ENCODE measurements at places on chromosomes 13 and 19. TPM values are rescaled to one million over a fixed set of nuclear protein-coding genes. Genes with fewer than 3 reads are reported as not detected.

TPRX1 gene
- not detected for total RNA-seq

CAPN12 gene
- total RNA-seq, result 0.60 TPM

WDR87 gene
- not detected for total RNA-seq

- no peaks in the 10 kb centered on the region for H3K4me1 ChIP-seq
- no peak overlapping the region for H3K4me3 ChIP-seq
- H3K36me3 ChIP-seq, result peaks cover 82% of the 10 kb centered on the region
Observed at GRCh38 chr13:98848746-98849145, 96.3 kb upstream of the SLC15A1 start.

- H3K36me3 ChIP-seq, result no peaks in the 10 kb centered on the region
- H3K4me1 ChIP-seq, result no peaks in the 10 kb centered on the region
- no peaks in the 10 kb centered on the region for H3K27me3 ChIP-seq
- H3K27ac ChIP-seq, result no peak within 1 kb of the TSS
Observed at GRCh38 chr13:25095851-25096453, at the start of gene PABPC3. Gene PABPC3, plus strand, starts transcription at chr13:25096136. Its CDS starts 63 bp downstream, at chr13:25096199.

- H3K27ac ChIP-seq, result no peak overlapping the region
- H3K4me3 ChIP-seq, result no peak overlapping the region
- H3K27me3 ChIP-seq, result no peaks in the 10 kb centered on the region
- no peaks in the 10 kb centered on the region for H3K36me3 ChIP-seq
- no peak for DNase-seq
Observed at GRCh38 chr13:74066937-74067336, 67.3 kb downstream of the KLF12 start.

GRCh38 chr19:6803036-6803404, 30.5 kb downstream of the VAV1 start:
- H3K27me3 ChIP-seq, result peaks cover 4% of the 10 kb centered on the region
- H3K4me3 ChIP-seq, result no peak overlapping the region
- no peaks in the 10 kb centered on the region for H3K4me1 ChIP-seq
- DNase-seq, result no peak
- no peak overlapping the region for H3K27ac ChIP-seq

DNA sequence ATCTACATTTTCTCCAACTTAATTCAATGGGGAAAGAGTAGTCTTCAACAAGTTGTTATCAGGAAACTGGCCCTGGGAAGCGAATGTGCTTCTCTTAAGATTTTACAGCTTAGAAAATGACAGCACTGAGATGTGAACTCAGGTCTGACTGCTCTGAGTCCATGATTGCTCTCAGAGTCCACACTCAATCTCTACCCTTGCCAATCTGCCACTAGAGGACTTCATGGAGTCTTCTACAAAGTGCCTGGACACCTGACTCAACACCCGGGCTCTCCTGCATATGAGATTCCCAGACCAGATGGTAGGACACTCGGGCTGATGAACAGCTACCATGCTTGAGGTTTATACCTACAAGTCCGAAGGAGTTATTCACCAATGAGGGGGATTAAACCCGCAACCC, 74.8 kb downstream of the ABCC4 start:
- peak overlapping the region; percentile 65 for H3K27ac ChIP-seq
- no peaks in the 10 kb centered on the region for H3K36me3 ChIP-seq
- no peak overlapping the region for H3K4me3 ChIP-seq
- H3K4me1 ChIP-seq, result peaks cover 13% of the 10 kb centered on the region
- DNase-seq, result no peak

DNA sequence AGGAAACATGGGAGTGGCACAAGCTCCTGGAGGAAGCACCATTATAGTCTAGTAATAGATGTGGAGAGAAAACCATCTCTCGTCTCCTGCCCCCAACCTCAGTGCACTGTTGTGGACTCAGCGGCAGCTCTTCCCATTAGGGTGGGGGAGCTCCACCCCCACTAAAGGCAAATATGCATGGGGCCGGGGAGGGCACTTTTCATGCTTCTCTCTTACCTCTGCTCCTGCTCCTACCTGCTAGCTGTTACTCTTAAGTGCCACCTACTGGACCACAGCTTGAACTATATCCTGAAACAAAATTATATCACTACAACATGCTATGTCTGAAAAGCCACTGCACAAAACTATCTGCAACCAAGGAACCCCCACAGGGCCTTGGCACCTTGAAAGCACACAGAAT, 112.6 kb upstream of the DACH1 start:
- H3K4me1 ChIP-seq, result no peaks in the 10 kb centered on the region
- no peak overlapping the region for H3K4me3 ChIP-seq
- no peak for DNase-seq
- H3K36me3 ChIP-seq, result no peaks in the 10 kb centered on the region

DNA sequence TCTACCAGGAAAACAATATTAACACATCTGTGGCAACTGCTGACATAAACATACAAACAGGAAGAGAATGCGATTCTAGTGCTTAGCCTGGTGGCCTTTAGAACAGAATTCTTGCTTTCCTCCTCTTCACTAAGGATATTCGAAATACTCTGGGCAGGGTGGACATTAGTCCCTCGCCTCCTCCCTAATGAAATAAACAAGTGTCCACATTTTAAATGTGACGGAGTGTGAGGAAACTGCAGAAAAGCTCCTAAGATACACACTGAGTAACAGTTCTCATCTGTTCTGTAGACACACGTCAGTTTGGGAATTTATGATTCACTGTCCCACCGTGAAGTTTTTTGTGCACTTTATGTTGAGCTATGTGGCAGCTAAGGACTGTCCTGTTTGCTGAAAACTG, 639 bp downstream of the STARD13 start:
- peak overlapping the region; percentile 96 for H3K27ac ChIP-seq
- peaks cover 56% of the 10 kb centered on the region for H3K4me1 ChIP-seq
- H3K36me3 ChIP-seq, result no peaks in the 10 kb centered on the region
- peak overlapping the region; percentile 50 for H3K4me3 ChIP-seq

GRCh38 chr19:49589502-49589905, 1.5 kb upstream of the PRR12 start:
- no peak for DNase-seq
- H3K27ac ChIP-seq, result peak overlapping the region; percentile 96
- no peaks in the 10 kb centered on the region for H3K27me3 ChIP-seq
- H3K4me3 ChIP-seq, result no peak overlapping the region
- peaks cover 15% of the 10 kb centered on the region for H3K4me1 ChIP-seq
- H3K36me3 ChIP-seq, result peaks cover 9% of the 10 kb centered on the region

DNA sequence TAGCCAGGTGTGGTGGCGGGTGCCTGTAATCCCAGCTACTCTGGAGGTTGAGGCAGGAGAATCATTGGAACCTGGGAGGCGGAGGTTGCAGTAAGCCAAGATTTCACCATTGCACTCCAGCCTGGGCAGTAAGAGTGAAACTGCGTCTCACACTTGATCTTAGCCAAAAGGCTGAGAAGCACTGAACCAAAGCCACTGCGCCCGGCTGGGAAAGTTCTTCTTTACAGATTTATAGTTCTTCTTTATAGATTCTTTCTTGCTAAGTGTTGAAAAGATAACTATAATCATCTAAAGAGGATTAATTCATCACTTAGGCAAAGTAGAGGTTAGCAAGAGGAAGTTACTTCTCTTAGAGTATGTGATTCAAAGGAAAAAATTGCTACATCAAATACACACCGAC, 11.1 kb downstream of the ZNF417 start:
- H3K4me1 ChIP-seq, result peaks cover 5% of the 10 kb centered on the region
- no peak overlapping the region for H3K4me3 ChIP-seq
- no peak overlapping the region for H3K27ac ChIP-seq
